CD4-positive, alpha-beta T cell (primary cell): ENCODE measurements at places on chromosomes 3 and 15.

GRCh38 chr15:67150023-67150860, 84.8 kb downstream of the SMAD3 start:
- no peak overlapping the region for H3K27ac ChIP-seq
- peaks cover 66% of the 10 kb centered on the region for H3K4me1 ChIP-seq
- H3K27me3 ChIP-seq: no peaks in the 10 kb centered on the region
- H3K36me3 ChIP-seq: peaks cover 20% of the 10 kb centered on the region

DNA sequence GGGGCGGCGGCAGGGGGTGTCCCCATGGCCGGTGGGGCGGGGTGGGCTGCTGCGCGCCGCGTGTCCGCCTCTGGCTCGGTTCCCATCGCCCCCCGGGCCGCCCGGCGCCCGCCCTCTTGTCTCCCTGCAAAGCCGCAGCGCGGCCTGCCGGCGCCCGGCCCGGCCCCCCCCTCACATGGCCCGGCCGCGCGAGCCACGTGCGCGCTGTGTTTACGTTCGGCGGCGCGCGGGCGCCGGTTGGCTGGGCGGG, 502 bp downstream of the NR1D2 start:
- no peaks in the 10 kb centered on the region for H3K27me3 ChIP-seq
- peak overlapping the region; percentile 34 for H3K4me3 ChIP-seq
- H3K36me3 ChIP-seq: peaks cover 6% of the 10 kb centered on the region

GRCh38 chr3:172257648-172258400, 190.4 kb downstream of the GHSR start:
- DNase-seq: no peak
- H3K27ac ChIP-seq: no peak overlapping the region
- no peaks in the 10 kb centered on the region for H3K4me1 ChIP-seq
- H3K4me3 ChIP-seq: no peak overlapping the region

- H3K4me3 ChIP-seq: no peak overlapping the region
- no peak overlapping the region for H3K27ac ChIP-seq
- H3K4me1 ChIP-seq: no peaks in the 10 kb centered on the region
- no peaks in the 10 kb centered on the region for H3K27me3 ChIP-seq
- no peak for DNase-seq
Observed at GRCh38 chr3:127610105-127610504, 11.9 kb downstream of the MCM2 start.

GRCh38 chr3:24242012-24242698, 252.5 kb downstream of the THRB start:
- H3K4me1 ChIP-seq: no peaks in the 10 kb centered on the region
- H3K27me3 ChIP-seq: no peaks in the 10 kb centered on the region
- no peak for DNase-seq
- H3K27ac ChIP-seq: no peak overlapping the region
- H3K4me3 ChIP-seq: no peak overlapping the region

GRCh38 chr3:71541313-71541712, 42.2 kb downstream of the FOXP1 start:
- H3K4me1 ChIP-seq: no peaks in the 10 kb centered on the region
- no peak overlapping the region for H3K27ac ChIP-seq
- DNase-seq: no peak
- H3K4me3 ChIP-seq: no peak overlapping the region
- H3K36me3 ChIP-seq: no peaks in the 10 kb centered on the region
- H3K27me3 ChIP-seq: no peaks in the 10 kb centered on the region

- H3K27ac ChIP-seq: no peak overlapping the region
- H3K4me3 ChIP-seq: no peak overlapping the region
- no peaks in the 10 kb centered on the region for H3K36me3 ChIP-seq
- peaks cover 1% of the 10 kb centered on the region for H3K27me3 ChIP-seq
- H3K4me1 ChIP-seq: no peaks in the 10 kb centered on the region
Observed at GRCh38 chr3:170809007-170809974, 60.7 kb downstream of the RPL22L1 start.

DNA sequence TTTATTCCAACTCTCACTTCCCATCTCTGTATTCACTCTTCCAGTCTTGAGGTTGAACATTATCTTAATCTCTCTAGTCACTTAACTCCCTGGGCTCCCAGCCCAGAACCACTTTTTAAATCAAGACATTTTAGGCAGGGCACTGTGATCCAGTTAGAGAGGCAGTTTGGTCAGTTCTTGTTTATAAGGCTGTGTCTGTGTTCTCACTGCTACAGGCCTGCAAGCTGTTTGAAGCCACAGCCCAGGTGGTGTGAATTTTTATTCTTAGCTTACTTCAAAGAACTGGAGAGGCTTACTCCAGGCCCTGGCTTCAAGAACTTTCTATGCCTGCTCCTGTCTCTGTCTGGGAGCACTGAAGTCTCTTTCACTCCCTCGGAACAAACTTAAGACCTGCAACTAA, 906.1 kb downstream of the CADM2 start:
- H3K27ac ChIP-seq: no peak overlapping the region
- H3K4me3 ChIP-seq: no peak overlapping the region
- no peaks in the 10 kb centered on the region for H3K27me3 ChIP-seq
- no peaks in the 10 kb centered on the region for H3K36me3 ChIP-seq
- no peaks in the 10 kb centered on the region for H3K4me1 ChIP-seq

DNA sequence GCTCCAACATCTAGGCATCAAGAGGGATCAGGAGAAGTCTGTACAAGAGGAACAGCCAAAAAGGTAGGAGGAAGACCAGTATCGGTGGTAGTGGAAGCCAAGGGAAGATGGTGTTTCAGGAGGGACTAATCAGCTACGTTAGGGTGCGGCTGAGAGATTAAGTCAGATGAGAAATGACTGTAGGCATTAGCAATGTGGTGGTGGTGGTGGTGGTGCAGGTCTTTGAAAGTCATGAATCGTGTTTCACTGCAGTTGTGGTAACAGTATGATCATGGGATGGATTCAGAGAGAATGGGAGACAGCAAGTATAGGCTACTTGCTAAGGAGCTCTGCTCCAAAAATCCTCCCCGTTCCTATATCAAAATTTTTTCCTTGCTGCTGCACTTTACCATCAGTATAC, 35.5 kb downstream of the ASTE1 start:
- no peak for DNase-seq
- H3K36me3 ChIP-seq: peaks cover 29% of the 10 kb centered on the region
- H3K4me1 ChIP-seq: no peaks in the 10 kb centered on the region

DNA sequence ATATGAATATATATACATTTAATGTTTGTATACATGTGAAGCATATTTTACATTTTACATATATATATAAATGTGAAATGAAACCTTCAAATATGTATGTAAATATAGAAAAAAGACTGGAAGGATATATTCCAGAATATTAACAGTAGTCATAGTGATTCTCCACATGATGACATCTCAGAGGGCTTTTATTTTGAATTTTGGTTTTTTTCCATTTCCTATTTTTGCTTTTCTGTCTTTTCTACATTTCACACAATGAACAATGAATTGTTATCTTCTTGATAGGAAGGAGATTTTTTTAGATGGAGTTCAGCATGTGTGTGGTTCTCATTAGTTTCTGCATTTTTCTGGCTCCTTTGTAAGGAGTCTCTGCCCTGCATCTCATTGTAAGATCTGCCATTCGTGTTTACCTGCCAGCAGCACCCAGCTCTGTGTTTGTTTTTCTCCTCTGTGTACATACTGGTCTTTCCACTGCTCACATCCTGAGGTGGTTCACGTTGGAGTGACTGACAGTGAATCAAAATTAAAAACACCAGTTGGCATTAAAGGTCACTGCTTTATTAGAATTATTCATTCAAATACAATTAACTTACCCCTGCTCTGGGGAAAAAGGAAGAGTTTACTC, 425.3 kb upstream of the MDFIC2 start:
- no peak overlapping the region for H3K27ac ChIP-seq
- H3K4me1 ChIP-seq: no peaks in the 10 kb centered on the region
- H3K27me3 ChIP-seq: no peaks in the 10 kb centered on the region
- H3K4me3 ChIP-seq: no peak overlapping the region
- H3K36me3 ChIP-seq: no peaks in the 10 kb centered on the region
- no peak for DNase-seq
